ENCODE measurements at places on chromosomes 2 and 18.

GRCh38 chr2:223929571-223930102, 15.5 kb downstream of the WDFY1 start:
- no peak for DNase-seq

DNA sequence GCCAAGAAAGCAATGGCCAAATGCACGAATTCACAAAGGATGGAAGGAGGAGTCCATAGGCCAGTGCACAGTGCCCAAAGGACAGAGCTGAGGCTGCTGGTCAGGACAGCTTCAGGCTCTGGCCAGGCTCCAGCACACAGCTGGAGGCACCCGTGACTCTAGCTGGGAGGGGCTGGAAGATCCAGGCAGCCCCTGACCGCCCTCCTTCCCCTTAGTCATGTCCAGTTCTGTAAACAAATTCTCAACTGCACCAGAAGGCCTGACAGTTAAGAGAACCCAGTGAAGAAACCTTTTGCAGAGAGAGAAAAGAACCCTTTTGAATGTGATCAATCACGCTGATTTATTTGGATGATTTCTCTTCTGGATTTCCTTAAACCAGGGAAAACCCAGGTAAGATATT, 7.7 kb upstream of the YWHAQ start:
- DNase-seq: no peak

GRCh38 chr2:870426-870825, 80.2 kb upstream of the SNTG2 start:
- DNase-seq: no peak

DNA sequence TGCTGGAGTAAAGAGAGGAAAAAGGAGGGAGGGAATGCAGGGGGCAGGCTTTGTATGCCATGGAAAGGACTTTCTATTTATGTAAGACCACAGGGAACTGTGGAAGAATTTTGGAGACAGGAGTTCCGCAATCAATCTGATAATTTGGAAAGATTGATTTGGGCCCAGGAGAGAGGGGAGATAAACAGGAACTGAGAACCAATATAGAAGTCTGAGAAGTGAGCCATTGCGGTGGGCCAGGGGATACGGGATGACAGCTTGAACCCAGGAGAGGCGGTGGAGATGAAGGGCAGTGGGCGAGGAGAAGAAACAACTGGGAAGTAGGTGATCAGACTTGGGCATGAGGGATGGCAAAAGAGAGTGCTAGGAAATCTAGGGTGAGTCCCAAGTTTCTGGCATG, 23.7 kb downstream of the RASGRP3 start:
- no peak for DNase-seq

DNA sequence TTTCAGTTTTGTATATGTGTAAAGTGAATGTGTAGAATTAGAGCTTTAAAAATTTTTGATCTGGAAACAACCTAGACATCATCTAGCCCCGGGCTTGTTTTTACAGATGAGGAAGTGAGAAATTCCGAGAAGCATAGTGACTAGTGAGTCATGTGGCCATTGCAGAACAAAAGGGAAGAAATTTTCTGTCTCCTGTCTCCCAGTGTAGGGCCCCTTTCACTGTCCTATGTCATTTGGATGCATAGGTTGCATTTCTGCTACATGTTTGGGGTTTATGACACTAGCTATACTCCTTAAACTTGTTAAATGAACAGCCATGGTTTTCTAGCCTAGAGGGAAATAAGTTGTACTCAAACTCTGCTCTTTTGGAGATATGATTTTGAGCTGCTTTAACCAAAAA, 84.6 kb downstream of the PLCL1 start:
- no peak for DNase-seq

DNA sequence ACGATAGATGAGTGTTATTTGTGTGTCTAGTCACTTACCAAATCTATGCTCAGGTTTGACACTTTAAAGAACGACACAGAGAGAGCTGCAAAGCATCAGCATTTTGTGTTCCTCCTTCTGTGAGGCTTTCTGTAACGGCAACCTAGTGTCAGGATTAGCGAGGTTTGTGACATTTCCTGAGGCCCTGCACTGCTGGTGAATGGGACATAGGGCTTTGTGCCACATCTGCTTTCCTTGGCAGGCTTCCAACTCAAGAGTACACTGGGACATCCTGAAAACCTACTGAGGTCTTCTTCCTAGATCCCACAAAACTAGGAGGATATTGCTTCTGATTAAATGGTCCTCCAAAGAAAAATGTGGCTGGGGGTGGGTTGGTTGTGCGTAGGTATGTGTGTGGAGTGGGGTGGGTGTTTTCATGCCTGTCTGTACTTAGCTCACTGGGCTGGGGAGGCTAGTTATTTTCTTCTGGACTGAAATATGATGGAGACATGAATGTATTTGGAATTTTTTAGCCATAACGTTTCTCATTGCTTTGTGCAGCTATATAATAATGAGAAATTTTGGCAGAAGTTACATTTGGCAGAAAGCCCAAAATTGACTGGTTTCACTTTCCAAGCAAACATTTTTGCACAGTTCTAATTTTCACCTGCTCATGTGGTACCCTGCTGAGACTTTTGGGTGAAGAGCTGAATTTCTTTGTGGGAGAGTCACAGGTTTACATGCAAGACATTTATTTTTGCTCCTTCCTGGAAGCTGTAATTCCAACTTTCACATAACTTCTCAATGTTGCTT, 308.4 kb downstream of the XIRP2 start:
- DNase-seq: no peak

- DNase-seq: no peak
Measured at GRCh38 chr2:43149482-43150107, 76.8 kb downstream of the ZFP36L2 start.

- DNase-seq: no peak
Measured at GRCh38 chr2:61456070-61456745, 14.7 kb downstream of the USP34 start.

GRCh38 chr2:240872317-240873097, 3.9 kb downstream of the AGXT start:
- no peak for DNase-seq

DNA sequence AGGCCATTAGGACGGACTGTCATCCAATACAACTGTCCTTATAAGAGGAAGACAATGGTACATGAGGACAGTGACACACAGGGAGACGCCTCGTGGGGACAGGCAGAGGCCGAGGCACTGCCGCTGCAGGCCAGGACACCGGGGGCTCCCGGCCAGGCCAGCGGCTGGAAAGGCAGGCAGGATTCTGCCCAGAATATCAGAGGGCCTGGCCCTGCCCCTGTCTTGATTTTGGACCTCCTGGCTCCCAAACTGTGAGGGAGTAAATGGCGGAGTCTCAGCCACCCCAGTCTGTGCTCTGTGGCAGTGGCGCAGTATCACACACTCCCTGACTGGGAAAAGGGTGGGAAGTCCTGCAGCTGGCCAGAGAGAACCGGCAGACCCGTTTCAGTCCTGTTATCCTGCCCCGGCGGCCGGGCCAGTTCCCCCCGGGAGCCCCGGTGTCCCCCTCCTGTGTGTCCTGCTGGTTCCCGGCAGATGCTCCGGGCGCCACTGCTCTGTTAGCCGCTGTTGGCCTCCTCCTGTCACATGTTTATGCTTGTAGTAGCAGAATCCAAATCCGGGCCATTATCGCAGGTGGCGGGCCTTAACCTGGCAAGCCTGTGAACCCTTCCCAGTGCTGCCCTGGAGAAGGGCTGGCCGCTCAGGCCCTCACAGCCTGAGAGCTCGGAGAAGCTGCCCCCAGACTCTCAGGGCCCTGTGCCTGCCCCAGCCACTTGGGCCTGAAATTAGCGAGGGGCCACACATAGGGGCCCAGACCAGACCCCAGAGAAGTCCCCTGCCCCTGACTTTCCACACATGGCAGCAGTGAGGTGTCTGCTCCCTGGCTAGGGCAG, 31.4 kb upstream of the TAF1B start:
- DNase-seq: no peak

DNA sequence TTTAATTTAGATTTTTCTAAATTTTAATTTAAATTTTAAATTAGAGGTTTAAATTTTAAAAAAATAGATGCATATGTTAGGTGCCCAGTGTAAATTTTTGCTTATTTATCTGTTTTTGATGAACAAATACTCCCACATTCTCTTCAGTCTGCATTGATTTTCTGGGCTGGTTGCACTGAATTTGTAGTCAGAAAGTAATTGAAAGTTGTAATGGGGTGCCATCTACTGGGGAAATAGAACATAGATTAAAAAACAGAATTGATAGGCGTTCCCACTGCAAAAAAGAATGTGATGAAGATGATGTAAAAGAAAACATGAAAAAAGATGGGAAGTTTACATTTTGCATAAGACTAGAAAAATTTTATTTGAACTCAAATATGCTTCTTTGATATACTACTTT, 51.7 kb upstream of the CCDC85A start:
- DNase-seq: peak; percentile 7

DNA sequence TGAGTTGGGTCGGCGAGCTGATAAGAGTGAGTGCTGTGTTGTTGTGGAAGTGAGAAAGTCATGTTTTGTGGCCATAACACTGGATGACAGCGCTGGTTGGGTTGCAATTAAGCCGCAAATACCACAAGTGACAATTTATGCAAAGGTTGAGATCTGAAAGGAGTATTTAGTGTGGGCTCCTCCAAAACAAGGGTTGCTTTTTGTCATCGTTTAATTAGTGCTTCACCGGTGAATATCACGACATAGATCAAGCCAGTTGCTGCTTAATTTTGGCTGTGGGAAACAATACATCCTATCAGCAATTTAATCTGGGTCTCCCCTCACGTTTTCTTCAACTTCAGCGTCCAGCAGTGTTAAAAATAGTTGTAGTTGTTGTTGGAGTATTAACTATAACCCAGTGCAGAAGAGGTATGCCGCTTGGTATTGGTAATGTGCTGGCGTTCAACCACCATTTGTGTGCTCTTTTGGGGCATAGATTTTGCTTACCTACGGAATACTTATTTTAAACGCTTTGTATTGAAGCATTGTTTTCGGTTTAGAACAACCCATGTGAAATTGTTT, 662 bp downstream of the ACVR2A start:
- no peak for DNase-seq

- DNase-seq: no peak
Measured at GRCh38 chr2:1837022-1837421, 92.7 kb upstream of the PXDN start.

GRCh38 chr2:3173031-3173430, 204.6 kb downstream of the EIPR1 start:
- no peak for DNase-seq

- DNase-seq: no peak
Measured at GRCh38 chr2:62996534-62997186, 54.0 kb upstream of the OTX1 start.

DNA sequence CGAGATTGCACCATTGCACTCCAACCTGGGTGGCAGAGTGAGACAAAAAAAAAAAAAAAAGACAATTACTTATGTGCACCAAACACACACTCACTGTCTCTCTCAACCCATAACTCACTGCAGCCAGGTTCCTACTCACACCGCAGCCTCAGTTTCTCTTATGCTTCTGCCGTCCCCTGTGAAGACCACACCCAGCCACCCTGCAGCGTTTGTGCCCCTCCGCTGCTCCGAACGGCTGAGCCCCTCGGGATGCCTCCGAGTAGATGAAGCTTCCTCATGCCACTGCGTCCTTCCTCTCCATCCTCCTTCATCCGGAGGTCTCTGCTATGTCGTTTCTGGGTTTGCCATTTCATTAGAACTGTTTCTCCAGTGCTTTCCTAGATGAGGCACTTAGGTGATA, 160.1 kb downstream of the TWIST2 start:
- no peak for DNase-seq

DNA sequence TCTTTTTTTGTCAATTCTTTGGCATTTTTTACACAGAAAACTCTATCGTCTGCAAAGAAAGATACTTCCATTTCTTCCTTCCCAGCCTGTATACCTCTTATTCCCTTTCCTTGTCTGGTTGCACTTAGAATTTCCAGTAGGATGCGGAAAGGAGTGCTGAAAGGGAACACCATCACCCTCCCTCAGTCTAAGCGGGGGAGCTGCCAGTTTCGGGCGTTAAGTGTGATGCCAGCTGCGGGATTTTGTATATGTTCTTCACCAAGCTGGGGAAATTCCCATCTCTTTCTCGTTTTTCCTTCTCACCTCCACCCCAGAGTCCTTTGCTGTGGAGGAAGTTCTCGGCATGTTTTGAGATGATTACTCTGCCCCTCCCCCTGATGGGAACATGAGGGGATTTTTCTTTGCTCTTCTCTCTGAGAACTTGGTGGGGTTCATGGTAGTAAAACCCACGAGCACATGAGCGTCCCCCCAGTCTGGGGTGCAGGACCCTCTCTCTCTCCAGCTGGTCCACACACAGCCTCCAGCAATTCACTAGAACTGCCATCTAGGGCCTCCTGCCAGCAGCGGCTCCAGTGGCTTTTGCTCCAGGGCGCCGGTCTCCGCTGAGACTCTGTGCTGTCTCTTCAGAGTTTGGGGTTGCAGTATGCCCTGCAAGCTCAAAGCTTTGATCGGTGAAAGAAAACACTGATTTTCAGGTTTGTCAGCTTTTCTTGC, 15.5 kb downstream of the AQP12A start:
- DNase-seq: no peak

DNA sequence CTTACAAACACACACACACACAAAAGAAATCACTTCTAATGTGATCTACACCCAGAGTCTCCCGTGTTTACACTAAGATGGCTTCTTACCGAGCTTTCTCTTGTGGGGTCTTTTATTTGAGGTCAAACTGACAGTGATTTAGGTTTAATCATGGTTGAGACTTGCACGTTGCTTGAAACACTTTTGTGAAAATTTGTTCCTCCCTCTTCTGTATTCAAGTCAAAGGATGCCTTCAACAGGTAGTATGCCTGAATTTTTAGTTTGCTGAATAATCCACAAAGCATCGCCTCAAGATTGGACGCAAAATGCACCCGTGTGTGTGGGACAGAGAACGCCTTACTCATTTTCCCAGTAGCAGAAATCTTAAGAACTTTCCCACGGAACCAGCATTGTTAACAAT, 4.0 kb upstream of the ZNF516 start:
- no peak for DNase-seq

- no peak for DNase-seq
Measured at GRCh38 chr18:65259403-65259802, 491.4 kb upstream of the CDH7 start.

DNA sequence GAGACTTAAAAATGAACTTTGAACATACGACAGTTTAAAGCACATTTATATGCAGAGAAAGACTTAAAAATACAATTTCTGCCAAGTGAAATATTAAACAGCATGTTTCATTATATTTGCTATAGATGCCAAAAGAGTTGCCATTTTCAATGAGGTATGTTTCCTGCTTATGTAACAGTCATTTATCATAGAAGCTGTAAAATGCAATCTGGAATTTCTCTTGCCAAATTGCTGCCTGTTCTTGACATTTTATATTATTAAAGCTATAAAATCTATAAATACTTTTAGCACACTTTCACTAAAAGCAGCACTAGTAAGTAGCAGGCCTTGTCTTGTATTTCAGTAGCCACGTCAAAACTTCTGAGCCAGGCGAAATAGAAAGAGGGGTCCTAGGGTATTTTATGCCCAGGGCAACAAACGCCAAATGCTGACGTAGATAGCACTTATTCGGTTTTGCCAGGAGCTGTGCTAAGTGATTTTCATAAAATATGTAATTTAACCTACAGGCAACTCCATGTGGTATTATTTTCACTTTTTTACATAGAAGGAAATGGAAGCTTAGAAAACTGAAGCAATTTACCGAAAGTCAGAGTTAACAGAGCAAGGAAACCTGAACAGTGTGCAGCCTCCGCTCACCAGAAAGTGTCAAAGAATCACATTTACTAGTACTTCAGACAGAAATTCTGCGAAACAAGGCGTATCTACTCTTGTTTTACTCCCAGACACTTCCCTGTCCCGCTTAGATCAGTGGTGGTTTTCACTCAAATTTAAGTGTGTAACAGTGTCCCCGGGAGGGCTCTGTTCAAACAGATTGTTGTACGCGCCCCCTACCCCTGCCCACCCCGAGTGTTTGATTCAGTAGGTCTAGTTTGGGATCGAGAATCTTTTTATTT, 1.2 kb upstream of the CYP20A1 start:
- DNase-seq: no peak

GRCh38 chr2:9230051-9230802, 23.6 kb downstream of the ASAP2 start:
- no peak for DNase-seq

- DNase-seq: no peak
Measured at GRCh38 chr2:68846091-68846490, 25.1 kb downstream of the BMP10 start.
